ENCODE measurements at places on chromosomes 3 and 15.

DNA sequence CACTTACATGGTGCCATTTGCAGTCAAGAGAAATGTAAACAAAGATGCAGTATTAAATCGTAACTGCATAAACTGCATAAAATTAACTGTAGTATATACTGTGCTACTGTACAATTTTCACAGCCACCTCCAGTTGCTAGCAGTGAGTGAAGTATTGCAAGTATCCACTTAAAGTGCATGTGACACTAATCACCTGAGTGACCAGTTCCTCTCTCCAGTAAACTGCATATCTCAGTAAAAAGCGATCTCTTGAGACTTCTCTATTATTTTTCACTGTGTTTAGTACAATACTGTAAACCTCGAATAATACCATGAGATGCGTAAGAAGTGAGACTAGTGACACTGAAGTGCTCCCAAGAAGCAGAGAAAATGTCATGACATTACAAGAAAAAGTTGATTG lies 111.7 kb upstream of the PLXND1 start:
- no peak for ATAC-seq

- no peak for ATAC-seq
Observed at GRCh38 chr3:99884484-99884883, 66.8 kb downstream of the CMSS1 start.

DNA sequence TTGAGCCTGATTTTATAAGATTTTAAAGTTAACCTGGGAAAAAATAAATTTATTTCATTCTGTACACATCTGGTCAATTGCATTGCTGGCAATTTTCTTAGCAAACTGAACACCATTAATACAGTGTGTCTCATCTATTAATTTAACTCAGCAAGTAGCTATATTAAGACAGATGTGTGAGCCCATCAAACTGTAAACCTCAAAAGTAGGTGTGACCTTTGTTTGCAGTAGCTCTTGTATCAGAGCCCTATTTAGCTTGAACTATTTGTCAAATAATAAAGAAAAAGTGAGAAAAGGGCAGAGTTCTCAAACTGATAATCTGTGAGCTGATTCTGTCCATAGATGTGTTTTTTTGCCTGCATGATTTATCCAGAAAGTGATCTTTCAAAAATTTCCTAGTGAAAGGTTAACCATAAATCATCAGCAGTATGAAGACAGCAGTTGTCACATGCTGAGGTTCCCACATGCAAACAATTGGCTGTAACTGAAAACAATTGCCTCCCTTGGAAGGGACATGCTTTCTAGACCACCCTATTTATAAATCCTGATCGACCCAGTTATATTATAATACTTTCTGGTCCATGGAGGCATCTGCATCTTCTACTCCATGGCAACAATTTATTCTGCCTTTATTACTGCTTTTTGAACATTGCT lies 646.5 kb downstream of the NSUN3 start:
- no peak for ATAC-seq

DNA sequence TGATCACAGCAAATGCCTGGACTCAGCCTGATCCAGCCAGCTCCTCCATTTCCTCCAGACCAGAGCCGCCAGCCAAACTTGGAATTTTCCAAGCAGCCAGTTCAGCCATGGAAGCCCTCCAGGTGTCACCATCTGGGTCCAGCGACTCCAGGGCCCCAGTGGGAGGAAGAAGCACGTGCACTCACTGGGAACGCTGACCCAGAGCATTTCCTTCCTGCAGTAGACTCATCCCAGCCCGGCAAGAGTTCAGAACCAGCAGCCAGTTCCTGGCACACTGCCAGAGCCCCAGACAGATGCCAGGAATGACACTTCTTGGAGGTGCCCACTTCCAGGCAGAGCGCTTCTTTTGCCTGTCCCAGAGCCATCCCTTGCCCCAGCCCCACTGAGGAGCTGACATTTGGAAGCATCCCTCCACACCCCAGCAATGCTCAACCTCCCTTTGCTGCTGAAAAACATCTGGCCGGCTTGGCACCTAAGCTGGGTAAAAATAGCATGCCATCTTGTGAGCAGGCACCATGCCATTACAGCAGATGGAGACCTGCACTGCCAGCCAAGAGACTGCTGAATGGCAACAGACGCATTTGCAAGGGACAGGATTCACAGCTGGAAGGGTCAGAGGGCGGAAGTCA lies 460.3 kb upstream of the PROK2 start:
- no peak for ATAC-seq

DNA sequence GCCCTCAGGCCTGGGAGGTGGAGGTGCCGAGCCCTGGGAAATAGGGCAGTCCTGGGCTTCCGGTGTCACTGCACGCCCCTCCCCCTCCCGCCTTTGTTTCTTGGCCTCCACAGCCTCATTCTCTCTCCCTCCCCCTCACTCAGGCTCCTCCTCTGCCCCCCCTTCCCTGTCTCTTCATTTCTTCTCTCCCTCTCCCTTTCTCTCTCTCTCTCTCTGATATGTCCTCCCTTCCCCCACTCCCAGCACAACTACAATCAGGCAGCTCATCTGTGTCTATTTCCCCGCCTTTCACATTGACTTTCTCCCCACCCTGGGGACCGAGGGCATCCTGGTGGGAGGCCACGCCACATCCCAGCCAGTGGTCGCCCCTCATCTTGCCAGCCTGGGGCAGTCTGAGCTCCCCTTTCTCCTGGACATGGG lies 40.2 kb downstream of the IDH2 start:
- ATAC-seq, result peak; percentile 25

Measured in activated CD4-positive, CD25-positive, alpha-beta regulatory T cell treated with anti-CD3 and anti-CD28 coated beads, Interleukin-2, amount 50 U/mL, for 24 hours (primary cell).